Dorsolateral prefrontal cortex (tissue), 122 donors: ENCODE measurements at places on chromosomes 5 and 9. TPM values are rescaled to one million over a fixed set of nuclear protein-coding genes. Genes with fewer than 3 reads are reported as not detected.
A peak's percentile ranks its signal among the peaks of the same experiment; 100 is the strongest.

Gene RASGRF2
- total RNA-seq, result 83.6 TPM

Gene PRUNE2
- total RNA-seq, result 242 TPM

Gene SIMC1
- total RNA-seq, result 23.7 TPM

Gene CDH6
- total RNA-seq, result 15.7 TPM

Gene PFN3
- not detected for total RNA-seq

Gene TAS2R1
- total RNA-seq, result 0.28 TPM

- DNase-seq, result no peak
These were observed 122.4 kb upstream of the MSX2 start for GRCh38 chr5:174601946-174602345.

- no peak for DNase-seq
These were observed 3.3 kb upstream of the CD180 start for GRCh38 chr5:67199859-67200258.

DNA sequence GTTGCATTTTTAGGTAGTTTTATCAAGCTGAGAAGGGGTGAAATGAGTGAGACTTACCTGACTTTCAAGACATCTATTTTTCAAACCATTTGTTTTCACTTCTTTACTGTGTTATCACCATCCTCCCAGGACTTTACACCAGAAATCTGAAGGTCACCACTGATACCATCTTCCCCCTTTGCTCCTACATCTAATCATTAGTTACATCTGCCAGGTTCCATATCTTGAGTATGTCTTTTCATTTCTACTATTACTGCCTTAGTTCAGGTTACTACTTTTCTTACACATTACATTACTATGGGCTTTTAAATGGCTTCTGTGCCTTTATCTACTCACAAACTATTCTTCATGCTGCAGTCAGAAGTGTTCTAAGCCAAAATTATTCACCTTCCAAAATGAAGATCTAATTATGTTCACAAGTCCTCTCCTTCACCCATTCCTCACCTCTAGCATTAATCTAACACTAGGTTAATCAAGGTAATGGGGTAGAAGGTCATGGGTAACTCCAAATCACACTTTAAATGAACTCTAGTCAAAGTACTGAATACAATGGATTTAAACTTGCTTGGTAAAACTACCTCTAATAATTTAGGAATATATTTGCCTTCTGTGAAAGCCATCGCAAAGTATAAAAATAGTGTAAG, 2.1 kb upstream of the HSDL2 start:
- no peak for DNase-seq

DNA sequence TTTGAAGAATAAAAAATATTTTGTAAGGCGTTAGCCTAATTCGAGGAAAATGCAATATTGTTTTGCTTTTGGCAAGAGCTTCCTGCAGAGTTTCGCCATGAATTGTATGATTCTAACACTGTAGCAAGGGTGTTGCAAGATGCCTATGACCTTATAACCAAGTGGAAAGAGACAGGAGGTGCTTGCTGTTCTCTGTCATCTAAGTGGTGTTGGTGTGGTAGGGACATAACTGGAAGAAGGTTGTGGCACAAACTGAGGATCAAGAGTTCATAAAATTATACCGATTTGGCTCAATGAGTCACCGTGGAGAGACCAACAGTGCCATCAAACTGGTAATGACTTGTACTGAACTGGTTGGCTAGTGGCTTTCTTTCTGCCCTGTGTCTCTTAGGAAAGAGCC, 6.3 kb downstream of the STC2 start:
- DNase-seq, result no peak

GRCh38 chr5:43947935-43948334, 345.0 kb downstream of the NNT start:
- no peak for DNase-seq

- no peak for DNase-seq
These were observed 88.6 kb downstream of the MACROH2A1 start for GRCh38 chr5:135310328-135310989.

DNA sequence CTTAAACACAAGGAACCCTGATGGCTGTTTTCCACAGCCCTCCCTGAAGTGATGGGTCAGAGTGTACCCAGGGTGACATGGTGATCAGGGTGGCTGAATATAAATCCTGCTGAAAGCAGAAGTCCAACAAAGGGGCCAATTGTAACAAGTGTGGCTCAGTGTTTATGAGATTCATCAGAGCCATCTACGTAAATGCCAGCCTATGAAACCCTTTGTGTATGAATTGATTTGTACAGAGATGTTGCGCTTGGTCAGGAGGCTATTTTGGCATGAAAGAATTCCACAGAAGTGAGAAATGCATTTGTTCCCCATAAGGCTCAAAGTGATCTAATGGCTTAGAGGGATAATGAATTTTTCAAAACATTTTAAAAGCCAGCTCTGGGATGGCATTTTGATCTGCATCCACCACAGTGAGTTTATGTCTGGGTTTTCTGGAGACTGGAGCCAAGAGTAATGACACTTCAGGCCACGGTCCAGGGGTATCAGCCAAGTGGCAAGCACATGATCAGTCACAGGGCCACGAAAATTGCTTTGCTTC, 12.4 kb downstream of the PRUNE2 start:
- peak; percentile 18 for DNase-seq

GRCh38 chr5:175659546-175660253, 1.8 kb downstream of the HRH2 start:
- no peak for DNase-seq

DNA sequence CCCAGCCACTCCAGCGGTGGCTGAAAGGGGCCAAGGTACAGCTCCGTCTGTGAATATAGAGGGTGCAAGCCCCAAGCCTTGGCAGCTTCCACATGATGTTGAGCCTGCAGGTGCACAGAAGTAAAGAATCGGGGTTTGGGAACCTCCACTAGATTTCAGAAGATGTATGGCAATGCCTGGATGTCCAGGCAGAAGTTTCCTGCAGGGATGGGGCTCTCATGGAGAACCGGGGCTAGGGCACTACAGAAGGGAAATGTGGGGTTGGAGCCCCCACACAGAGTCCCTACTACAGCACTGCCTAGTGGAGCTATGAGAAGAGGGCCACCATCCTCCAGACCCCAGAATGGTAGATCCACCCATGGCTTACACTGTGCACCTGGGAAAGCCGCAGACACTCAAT, 23.2 kb downstream of the CCDC125 start:
- no peak for DNase-seq

- DNase-seq, result no peak
These were observed 19.5 kb upstream of the SNAPC3 start for GRCh38 chr9:15403155-15403554.

GRCh38 chr5:179413086-179413690, 67.9 kb upstream of the ADAMTS2 start:
- DNase-seq, result no peak

GRCh38 chr5:15520856-15521255, 20.9 kb downstream of the FBXL7 start:
- no peak for DNase-seq

DNA sequence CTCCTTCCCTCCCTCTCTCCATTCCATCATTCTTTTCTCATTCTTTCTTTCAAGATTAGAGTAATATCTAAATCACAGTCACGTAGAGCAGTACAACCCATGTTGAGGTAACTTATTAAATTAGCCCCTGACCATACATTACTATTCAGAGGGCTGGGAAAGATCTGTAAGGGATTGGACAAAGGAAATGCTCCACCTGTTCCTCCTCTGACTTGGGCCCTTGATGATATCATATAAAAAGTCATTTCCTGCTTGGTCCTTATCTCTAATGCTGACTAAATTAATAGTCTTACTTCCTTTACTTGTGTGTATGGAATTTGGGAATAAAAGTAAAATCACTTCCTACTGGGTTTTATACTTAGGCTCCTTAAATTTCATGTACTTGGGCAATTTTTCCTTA, 40.8 kb downstream of the SNX18 start:
- DNase-seq, result no peak

- no peak for DNase-seq
These were observed 6.1 kb downstream of the CSNK1G3 start for GRCh38 chr5:123518111-123518510.

- no peak for DNase-seq
These were observed 2.4 kb upstream of the ARHGEF37 start for GRCh38 chr5:149578896-149579295.

- no peak for DNase-seq
These were observed 101.6 kb downstream of the TENT4A start for GRCh38 chr5:6814816-6815215.

DNA sequence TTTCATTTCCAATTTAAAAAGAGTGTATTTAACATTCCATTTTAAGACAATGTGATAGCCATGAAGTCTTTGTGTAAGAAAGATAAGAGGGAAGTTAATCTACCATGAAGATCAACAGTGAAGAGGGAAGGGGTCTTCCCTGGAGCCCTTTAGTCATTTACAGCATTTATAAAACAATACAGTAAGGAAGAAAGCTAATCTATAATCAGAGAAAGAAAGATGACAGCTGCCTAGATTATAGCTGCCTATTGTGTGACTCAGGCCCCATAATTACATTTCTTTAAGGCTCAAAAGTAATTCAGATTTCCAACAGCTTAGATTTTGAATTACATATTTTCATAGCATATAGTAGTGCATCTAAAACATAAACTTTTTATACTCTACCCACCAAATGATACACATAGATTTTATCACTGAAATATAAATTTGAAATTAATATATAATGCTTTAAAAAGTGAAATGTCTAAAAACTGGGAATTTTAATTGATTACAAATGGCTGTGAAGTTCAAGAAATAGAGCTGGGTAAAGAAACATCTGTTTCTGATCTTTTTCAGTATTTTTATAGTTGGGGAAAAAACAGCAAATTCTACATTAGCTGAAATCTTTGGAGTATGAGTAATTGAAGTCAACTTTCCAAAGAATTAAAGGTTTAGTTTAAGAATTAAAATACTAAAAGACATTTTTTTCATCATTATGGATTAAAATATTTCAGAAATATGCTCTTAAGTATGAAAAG, 89.6 kb downstream of the RIC1 start:
- DNase-seq, result no peak

GRCh38 chr5:146426853-146427618, 20.1 kb upstream of the TCERG1 start:
- DNase-seq, result no peak

- peak; percentile 26 for DNase-seq
These were observed 19.9 kb downstream of the ENHO start for GRCh38 chr9:34502891-34503290.

- DNase-seq, result no peak
These were observed 368.7 kb upstream of the ZNF608 start for GRCh38 chr5:125115195-125115525.

GRCh38 chr5:53426878-53427277, 53.6 kb upstream of the FST start:
- no peak for DNase-seq

- no peak for DNase-seq
These were observed 457.7 kb downstream of the BNC2 start for GRCh38 chr9:16412740-16413139.

GRCh38 chr9:34994900-34995669, 5.5 kb downstream of the DNAJB5 start:
- DNase-seq, result no peak

- no peak for DNase-seq
These were observed 12.8 kb downstream of the AMBP start for GRCh38 chr9:114065304-114065703.

- no peak for DNase-seq
These were observed 11.0 kb upstream of the RECK start for GRCh38 chr9:36025746-36026145.

- DNase-seq, result no peak
These were observed 1.2 kb downstream of the LHFPL2 start for GRCh38 chr5:78647351-78647818.

DNA sequence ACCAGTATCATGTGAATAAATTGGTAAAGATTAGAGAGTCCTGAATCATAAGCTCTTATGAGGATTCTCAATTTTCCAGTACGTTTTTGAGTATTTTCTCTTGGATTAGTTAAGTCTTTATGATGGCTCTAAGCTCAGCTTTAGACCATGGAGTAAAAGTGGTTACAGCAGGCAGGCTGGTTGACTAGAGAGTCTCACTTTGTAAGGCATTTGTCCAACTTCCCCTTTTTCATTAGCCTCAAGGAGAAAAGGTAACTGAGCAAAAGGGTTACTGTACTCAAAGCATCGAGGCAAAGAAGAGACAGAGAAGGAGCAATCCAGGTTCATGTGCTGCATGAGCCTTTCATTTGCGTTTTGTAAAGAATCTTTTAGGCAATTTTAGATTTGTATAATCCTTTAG, 8.5 kb downstream of the NOP16 start:
- DNase-seq, result no peak

DNA sequence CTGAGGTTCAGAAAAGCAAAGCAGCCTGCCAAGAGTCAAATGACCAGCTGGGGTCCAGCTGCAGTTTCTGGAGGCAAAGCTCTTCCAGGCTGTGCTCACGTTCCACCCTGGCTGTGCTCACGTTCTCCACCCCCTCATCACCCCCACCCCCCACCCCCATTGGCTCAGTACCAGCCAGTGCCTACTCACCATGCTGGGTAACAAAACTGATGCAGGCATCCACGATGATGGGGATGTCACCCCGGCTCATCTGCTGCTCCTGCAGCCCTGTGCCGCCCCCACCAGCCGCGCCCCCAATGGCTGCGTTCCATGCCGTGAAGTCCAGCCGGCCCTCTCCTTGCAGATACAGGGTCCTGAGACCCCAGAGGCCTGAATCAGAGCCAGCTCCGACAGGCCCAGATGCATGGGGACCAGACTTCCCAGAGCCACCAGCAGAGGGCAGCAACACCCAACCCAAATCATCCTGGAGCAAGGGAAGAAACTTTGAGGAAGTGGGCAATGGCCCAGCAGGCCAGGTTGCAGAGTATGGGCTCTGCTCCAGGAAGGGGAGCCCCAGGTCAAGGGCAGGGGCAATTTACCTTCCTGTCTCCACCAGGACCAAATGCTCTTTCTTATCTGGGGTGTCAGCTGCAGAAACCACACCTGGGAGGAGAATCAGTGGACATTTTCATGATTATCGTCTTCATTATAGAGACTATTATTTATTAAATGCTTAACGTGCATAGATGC, 13.7 kb upstream of the FCHSD1 start:
- DNase-seq, result peak; percentile 80

DNA sequence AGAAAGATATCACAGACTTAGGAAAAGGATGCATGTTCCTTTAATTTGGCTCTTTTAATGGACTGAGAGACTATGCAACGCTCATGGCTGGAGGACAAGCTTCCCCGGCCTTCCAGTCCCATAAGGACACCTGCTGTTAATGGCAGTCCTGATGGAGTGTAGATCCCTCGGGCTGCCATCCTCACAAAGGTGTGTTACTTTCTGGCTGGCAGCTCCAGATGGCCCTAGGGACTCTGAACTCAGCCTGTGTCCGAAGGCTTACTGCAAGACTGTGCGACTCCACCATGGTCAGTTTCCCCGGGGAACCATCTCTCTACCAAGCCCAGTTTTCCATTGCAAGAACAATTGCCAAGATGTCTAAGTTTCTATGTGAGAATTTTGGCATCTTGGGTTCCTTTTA, 25.5 kb upstream of the KCNIP1 start:
- DNase-seq, result no peak

GRCh38 chr5:28415791-28416443, 1377.5 kb upstream of the CDH9 start:
- DNase-seq, result no peak

GRCh38 chr5:134608555-134608954, 24.1 kb downstream of the SAR1B start:
- no peak for DNase-seq
